Endothelial cell (in vitro differentiated cells): ENCODE measurements at places on chromosomes 16 and 17.

GRCh38 chr16:66229651-66230050 lies 136.8 kb upstream of the CDH5 start:
- no peak for DNase-seq

GRCh38 chr17:46180892-46181274 lies 12.3 kb downstream of the KANSL1 start:
- no peak for DNase-seq

DNA sequence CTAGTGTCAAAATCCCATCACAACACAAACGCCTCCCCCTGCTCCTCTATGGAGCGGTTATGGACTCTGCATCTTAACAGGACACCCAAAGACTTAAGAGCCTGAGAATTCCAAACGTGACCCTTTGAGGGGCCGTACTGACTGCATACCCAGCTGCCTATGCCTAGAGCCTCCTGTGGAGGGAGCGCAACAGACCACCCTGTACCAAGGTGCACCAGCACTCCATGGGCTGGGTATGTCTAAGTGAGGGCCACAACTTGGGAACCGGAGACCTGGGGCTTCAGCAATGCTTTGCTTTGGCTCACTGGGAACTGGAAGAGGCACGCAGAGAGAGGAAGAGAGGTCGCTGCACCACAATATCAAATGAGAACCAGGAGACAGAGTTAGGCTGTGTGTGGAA lies 5.4 kb downstream of the ANKS3 start:
- no peak for DNase-seq

DNA sequence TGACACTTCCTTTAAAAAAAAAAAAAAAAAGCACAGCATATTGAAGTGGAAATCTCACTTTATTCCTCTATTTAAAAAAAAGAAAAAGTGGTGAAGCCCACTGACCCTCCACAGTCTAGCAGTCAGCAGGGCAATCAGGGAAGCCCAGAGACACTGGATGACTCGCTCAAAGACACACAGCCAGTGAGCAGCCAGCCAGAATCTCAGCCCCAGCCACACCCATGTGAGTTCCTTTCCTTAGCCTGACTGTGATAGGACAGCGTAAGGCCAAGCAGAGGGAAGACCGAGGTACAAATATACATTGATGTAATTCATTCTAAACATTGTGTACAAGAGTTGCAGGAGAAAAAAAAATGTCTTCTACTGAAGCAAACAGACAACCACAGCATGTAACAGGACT lies 22.5 kb downstream of the XPO6 start:
- no peak for DNase-seq

- no peak for DNase-seq
Observed at GRCh38 chr17:80491478-80492342, 15.3 kb upstream of the NPTX1 start.

- no peak for DNase-seq
Observed at GRCh38 chr16:89785523-89786155, 30.8 kb downstream of the FANCA start.

- DNase-seq: no peak
Observed at GRCh38 chr16:29996766-29997250, 767 bp downstream of the INO80E start.

GRCh38 chr16:2526135-2526534 lies 5.1 kb downstream of the CEMP1 start:
- DNase-seq: no peak

- DNase-seq: no peak
Observed at GRCh38 chr16:69469807-69470561, 45.6 kb downstream of the CYB5B start.

DNA sequence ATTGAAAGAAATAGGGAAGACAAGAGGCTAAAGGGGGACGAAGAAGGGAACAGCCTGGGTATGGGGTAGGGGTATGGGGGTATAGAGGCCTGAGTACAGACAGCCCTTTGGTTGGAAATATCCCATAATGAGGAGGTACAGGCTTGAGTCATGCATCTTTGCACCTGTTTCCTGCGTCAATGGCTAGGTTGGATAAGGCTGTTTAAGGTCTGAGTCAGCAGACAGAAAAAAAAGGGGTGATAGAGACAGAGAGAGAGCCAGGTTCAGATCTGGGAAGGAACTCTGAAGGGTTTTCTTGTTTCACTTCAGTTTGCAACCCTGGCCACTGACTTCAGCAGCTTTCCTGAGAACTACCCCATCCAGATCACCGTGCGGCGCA lies 8.5 kb downstream of the FNDC8 start:
- no peak for DNase-seq
